ENCODE measurements at places on chromosomes 5 and 9.

DNA sequence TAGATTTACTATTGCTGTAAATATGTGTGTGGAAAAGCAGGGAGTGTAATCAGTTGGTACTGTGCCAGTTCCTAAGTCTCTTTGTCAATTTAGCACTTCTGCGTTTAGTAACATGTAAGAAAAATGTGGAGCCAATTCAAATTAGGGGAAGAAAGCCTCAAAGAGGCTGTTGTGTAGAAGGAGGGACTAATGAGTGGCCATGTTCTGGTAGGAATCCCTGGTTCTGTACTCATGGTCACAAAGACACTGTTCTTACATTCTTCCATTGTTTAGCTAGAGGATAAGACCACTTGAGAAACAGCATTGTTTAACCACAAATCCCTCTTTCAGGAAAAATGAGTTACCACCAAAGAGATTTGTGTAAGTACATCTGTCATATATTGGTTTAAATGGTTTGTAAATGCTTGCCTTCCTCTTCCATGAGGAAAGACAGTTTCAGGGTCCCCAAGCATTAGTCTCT, 14.9 kb downstream of the ARHGEF28 start:
- DNase-seq, result peak; percentile 89

- no peak for DNase-seq
Measured at GRCh38 chr5:109173036-109173794, 236.6 kb downstream of the PJA2 start.

DNA sequence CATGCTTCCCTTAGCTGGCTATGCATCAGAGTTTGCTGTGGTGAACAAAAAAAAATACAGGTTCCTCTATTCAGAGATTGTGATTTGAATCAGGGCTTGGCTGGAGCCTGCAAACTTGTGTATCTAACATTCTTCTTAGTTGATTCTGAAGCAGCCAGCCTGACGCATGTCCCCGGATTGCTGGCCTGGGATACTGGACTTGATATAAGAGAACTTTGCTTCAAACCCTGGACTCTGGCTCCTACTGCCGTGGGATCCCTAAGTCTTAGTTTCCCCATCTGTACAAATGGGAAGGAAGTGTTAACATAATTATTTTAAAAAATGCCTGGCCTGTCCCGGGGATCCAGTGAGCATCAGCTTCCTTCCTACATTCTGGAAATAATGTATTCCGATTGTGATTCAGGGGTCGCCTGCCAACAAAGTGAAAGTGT, 292.8 kb downstream of the ARHGEF28 start:
- no peak for DNase-seq

- DNase-seq, result no peak
Measured at GRCh38 chr9:1005043-1005667, 28.7 kb downstream of the DMRT3 start.

DNA sequence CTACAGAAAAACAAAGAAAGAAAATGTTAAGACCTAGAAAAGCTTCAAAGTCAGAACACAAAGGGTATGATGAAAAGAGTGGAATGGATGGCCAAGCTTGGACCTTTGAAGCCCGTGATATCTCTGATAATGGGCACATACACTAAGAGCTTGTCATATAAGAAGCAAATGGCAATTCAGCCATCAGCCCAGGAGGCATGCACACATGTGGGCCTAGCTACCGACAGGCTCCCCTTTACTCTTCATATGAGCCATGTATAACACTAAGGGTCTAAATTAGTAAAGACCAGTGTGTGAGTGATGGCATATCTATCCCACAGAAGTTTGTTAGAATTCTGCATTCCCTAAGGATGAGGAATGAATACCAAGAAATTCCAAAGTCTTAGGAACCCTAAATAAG, 20.1 kb downstream of the GRHPR start:
- no peak for DNase-seq

GRCh38 chr9:22440841-22441240, 5.8 kb upstream of the DMRTA1 start:
- no peak for DNase-seq

DNA sequence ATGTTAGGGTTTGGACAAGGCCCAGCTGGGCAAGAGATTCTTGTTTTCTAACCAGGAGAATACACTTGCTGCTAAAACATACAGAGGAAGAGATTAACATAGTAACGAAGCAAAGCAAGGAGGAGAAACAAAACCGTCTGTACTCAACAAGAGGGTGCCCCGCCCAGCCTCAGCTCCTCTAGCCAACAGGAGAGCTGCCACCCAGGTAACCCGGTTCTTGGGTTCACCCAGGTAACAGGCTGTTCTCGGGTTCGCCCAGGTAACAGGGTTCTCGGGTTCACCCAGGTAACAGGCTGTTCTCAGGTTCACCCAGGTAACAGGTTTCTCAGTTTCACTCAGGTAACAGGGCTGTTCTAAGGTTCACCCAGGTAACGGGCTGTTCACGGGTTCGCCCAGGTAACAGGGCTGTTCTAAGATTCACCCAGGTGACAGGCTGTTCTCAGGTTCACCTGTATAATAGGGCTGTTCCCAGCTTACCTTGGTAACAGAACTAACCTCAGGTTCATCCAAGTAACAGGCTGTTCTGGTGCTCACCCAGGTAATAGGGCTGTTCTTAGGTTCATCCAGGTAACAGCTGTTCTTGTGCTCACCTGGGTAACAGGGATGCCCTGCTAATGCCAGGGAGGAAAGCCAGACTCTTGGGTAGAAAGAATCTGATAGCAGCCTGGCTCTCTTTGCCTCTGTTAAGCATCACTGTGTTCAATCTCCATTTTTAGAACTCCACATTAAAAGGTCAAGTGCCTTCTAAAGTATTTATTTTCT, 271.6 kb downstream of the SYK start:
- DNase-seq, result no peak

DNA sequence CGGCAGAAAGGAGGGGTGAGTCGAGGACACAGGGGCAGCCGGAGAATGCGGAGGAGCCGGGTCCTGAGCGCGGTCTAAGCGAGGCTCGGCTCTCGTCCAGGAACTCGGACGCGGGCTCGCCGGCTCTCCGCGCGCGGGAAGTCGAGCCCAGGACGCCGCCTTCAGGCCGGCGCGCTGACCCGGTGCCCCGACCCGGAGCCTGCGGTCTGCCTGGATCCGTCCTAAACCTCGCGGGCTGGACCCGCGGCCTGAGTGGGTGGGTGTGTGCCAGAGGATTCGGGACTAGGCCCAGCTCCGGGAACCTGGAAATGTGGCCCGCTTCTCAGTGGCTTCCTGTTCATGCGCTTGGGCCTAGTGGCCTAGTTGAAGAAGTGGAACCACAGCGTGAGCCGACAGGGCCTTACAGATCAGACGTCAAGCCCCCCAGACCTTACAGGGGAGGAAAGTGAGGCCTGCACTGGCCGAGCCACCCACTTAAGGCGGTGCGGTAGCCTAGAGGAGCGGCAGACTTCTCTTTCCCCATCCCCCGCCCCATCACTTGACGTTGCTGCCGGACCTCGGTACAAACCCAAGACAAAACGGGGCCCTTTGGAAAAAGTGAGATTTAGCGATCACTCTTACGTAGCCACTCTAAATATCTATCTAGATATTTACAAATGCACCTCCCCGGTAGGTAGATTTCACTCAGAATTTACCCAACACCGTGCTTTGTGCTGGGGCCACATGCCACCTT, 1.2 kb downstream of the CDKN2B-AS1 start:
- no peak for DNase-seq

- no peak for DNase-seq
Measured at GRCh38 chr5:163758283-163758711, 252.9 kb downstream of the MAT2B start.

DNA sequence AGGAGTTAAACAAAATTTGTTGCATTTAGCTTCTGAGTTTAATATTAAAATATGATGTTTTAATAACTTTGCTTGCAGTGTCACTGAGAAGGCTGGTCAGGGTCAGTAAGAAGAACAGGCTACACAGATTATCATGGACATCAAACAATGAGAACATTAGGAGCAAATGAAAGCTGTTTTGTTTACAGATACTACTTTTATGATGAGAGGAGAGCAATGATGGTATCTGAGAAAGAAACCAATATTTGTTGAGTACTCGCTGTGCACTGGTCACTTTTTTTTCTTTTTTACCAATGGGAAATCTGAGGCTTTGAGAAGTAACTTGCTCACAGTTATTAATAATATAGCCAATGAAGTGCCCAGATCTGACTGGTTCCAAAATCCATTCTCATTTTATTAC, 109.6 kb downstream of the INVS start:
- no peak for DNase-seq

- DNase-seq, result no peak
Measured at GRCh38 chr9:105860516-105860915, 166.2 kb downstream of the TMEM38B start.

- DNase-seq, result peak; percentile 32
Measured at GRCh38 chr5:174623433-174624019, 100.9 kb upstream of the MSX2 start.

GRCh38 chr9:6184749-6185645, 30.6 kb upstream of the IL33 start:
- DNase-seq, result no peak

- no peak for DNase-seq
Measured at GRCh38 chr9:86756576-86757381, 190.5 kb downstream of the GAS1 start.
